ENCODE measurements at places on chromosomes 1 and 21.

GRCh38 chr1:236148470-236148845, 6.1 kb downstream of the GPR137B start:
- no peak for DNase-seq

DNA sequence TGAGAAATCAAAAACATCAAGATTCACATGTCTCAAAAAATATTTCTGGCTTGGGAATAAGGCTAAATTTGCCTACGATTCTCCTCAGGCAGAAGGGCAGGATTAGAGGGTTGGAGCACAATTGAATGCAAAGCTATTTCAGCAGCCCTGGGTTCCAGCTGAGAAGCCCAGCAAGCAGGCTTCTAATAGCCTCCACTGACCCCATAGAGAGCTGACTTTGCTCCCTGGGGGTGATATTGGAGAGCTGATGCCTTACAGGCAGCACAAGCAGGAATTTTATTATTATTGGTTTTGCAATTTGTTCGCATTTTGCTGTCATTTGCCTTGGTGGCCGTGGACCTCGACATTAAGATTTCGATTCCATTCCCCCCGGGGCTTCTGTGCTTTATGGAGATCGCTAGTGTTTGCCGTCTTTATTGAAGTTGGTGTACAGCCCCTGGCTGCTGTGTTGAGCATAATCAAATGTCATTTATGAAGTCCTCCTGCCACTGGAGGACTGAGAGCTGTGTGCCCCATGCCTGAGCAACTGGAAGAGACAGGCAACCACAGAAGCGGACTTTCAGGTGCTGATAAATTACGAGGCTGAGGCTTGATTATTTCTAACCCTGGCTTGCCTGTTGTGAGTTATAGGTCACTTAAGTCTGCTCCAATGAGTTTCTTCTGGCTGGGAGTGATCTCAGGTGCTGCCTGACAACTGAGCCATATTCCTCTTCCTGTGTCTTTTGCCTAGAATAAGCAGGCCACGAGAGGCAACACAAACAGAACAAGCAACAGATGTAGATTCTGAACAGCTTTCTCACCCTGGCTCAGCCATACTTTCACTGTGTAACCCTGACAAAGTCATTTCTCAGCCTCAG, 518.4 kb upstream of the CAMK1G start:
- no peak for DNase-seq

DNA sequence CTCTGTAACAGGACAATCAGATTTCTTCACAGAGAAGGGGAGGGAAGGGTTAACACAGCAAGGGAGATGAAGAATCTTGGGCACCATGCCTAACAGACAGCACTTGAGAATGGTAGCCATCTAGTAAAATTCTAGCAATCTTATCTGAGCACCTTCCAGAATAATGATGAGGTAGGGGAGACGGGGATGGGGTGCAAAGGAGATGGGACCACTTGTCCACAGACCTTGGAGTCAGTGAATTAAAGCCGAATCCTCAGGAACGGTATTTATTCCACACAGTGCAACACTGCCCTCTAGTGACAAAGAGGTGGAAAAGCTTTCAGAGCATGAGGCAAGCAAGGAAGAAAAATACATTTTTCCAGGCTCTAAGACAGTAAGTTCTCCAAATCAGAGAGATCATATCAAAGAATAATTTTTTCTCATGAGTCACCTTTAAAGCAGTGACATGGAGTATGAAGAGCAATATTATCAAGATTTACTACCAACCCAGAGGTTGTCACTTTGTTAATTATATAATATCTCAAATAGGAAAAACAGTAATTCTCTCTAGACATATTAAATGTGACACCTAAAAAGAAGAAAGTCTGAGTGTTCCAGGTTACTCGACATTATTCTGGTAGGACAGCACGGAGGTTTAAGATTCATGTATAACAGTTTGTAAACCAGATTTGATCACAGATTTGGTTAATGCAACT, 43.3 kb upstream of the LPAR3 start:
- DNase-seq, result no peak

GRCh38 chr1:173056365-173056764, 5.6 kb upstream of the TNFSF18 start:
- no peak for DNase-seq

DNA sequence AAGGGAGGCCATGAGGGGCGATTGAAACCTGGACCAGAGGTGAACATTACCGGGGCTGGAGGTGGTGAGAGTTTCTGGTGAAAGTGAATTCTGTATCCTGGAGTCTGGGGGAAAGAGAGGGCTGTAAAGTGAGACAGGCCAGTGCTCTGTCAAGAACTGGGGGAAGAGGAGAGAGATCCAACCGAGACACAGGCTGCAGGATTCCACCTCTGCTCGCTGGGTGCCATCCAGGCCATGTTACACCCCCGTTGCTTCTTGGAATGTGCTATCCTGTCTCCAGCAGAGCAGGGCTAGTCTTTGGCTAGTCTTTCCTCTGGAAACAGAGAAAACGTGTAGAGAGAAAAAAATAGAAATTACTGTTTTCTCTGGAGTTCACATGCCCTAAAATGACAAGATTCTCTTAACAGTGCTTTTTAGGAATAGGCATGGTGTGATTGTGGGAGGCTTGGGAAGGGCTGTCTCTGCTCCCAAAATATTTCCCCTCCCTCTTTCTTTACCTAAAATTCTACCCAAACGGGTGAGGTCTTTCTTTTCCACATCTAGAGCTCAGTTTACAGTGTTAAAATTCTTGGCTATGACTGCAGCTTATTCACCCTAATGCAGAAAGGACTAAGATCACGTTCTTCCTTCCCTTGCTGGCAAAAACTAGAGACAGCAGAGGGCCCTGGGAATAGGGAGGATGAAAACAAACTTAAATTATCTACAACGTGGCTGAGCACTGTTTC, 16.5 kb upstream of the OVAAL start:
- no peak for DNase-seq

DNA sequence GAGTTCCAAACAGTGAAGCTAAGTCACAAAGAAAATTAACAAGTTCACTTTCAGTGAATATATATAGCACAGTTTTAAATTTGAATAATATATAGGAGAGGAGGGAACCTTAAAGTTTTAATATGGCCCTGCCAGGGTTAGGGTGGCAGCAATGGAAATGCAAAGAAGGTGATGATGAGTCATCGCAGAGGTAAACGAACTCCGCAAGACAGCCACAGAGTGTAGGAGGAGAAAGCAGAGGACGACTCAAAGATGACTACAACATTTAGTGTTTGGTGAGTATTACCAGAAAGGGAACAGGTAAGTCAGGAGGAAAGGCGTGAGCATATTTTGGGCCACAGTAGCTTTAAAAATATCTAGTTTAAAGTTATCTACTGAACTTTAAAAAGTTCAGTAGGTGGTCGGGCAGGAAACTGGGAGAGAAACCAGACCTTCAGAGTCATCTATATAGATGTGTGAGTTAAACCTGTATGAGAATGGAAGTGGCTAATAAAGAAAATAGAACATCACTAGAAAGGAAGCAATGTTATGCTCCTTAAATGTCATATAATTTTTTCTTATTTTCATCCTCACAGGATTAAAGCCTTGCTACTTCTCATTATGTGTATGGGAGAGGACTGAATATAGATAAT, 75.7 kb downstream of the UCHL5 start:
- no peak for DNase-seq

- no peak for DNase-seq
Measured at GRCh38 chr1:210072896-210073504, 135.0 kb downstream of the SYT14 start.

DNA sequence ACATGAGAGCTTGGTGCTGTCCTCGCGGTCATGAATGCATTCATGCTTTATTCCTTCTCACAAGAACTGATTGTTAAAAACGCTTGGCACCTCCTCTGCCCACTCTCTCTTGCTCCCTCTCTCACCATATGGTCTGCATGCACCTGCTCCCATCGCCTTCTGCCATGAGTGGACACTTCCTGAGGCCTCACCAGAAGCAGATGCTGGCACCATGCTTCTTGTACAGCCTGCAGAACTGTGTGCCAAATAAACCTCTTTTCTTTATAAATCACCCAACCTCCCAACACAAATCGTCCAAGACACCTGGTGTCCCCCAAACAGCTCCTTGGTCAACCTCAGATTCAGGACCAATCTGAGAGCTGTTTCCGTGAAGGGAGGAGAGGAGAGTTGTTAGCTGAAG, 43.3 kb upstream of the PCBP3 start:
- DNase-seq, result no peak

GRCh38 chr1:78949227-78949626, 57.3 kb downstream of the ADGRL4 start:
- no peak for DNase-seq

- no peak for DNase-seq
Measured at GRCh38 chr1:62621907-62622306, 24.6 kb downstream of the ANGPTL3 start.

DNA sequence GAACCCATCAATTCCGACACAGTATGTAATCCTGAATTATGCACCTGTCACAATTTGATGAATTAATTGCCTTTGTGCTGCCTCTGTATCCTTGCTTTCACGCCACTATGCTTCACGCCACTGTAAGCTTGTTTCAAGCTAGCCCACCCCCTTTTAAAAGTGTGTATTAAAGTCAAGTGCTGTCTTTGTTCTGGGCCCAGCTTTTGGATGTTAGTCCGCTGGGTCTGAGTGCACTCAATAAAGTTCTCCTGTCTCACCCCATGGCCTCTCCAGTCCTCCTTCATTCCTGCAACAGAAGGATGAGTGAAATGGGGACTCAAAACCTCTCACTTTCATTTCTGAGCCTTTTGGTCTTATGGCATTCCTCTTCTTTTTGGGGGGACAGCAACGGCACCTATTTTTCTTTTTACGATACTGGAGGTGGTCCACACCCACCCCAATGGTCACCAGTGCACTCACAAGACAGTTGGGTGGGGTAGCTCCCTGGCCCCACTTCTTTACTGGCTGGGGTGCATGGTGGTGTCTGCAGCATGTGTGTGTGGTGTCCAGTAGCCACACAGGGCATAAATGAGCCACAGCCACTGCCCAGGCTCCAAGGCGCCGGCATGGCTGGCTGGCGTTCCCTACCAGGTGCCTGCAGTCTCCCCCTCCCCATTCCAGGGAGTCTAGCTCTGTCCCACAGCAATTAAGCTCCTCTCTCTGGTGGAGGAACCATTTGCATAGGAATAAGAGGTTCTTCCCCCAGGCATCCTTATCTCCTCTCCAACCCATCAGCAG, 1.8 kb downstream of the THEM4 start:
- DNase-seq, result no peak

DNA sequence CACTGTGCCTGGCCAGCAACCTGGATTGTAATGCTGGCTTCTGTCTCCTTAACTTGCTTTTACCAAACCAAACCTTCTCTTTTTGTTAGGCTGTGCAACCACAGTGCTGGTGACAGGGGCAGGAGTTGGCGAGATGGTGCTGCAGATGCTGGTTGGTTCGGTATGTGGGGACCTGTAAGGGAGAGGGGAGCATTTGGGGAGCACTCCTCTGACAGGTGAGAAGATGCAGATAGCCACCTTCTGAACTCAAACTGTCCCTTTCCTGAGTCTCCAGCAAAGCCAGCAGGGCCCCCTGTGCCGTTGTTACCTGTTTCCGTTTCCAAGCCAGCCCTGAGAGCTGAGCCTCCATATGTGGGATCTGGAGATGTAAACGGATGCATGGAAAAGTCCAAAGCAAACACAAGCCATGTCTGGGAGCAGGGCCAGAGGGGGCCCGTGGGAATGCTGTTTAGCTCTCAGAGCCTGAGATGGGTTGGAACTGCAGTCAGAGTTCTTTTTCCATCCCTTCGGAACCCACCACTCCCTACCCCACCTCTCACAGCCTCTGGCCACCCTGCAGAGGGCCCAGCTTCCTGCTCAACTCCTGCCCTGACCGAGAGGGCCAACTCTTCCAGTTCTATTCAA, 34.0 kb downstream of the ELK4 start:
- DNase-seq, result no peak

DNA sequence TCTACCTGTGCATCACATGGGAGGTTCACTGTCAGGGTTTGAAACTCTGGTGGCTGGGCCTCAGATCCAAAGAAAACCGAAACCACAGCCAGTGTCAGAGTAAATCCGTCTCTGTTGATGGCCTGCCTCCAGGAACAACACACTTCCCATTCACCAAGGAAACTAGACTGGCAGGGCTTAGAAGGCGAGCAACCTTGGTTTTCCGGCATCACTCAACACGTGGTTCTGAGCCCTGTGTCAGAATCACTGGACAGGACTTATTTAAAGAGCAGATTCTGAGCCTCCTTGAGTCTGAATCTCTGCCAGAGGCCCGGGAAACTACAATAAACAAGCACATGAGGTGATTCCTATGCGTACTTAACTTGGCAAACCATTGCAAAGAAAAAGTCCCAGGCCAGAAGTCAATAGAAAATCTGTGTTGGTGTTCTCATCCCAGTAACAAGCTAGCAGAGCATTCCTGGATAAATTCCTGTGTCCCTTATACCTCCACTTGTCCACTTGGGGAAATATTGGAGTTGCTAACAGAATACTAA, 70.0 kb downstream of the KCTD3 start:
- DNase-seq, result no peak

GRCh38 chr1:16114527-16115467, 41.1 kb downstream of the EPHA2 start:
- DNase-seq, result no peak

DNA sequence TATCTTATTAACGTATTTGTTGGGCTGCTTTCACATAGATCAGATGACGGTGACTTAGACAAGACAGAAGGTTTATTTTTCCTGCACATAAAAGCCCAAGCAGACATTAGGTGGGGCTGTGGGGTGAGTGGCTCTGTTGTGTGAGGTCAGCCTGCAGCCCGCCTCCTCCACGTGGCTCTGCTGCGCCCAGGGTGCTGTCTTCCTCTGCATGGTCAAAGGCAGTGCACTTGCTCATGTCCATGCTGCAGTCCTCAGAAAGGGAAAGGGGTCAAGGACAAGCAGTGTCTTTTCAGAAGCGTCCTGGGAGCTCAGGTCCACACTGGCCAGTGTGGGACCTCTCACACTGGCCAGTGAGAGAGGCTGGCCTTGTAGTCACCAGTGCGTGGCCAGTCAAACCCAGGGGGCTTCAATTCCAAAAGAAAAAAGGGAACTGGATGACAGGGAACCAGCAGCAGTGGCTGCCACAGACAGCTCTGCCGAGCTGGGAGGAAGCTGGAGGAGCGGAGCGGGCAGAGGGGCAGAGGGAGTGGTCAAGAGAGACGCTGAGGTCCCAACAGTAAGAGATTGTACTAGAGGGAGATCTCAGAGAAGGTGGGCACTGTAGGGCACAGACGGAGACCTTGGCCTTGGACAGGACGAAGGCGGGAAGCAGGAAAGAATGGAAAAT, 35.9 kb upstream of the SLC45A1 start:
- DNase-seq, result no peak

DNA sequence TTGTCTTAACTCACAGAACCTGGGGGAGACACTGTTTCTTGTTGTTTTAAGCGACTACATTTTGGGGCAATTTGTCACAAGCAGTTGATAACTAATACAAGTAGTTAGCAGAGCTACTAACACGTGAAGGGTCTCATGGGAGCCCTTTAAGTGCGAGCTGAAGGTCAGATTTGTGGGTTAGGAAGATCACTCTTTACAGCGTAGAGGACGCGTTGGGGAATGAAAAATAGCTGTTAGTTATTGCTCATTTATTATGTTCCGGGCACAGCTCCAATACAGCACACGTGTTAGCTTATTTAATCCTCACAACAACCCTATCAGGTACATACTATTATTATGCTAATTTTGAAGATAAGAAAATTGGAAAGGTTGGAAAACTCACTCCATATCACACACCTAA, 95.9 kb downstream of the ACTL8 start:
- no peak for DNase-seq

GRCh38 chr1:8739377-8739776, 78.1 kb downstream of the RERE start:
- DNase-seq, result no peak

- DNase-seq, result no peak
Measured at GRCh38 chr21:38181096-38181495, 75.7 kb upstream of the KCNJ15 start.
